NCI-H187 (cell line): ENCODE measurements at places on chromosomes 12 and 14.

DNA sequence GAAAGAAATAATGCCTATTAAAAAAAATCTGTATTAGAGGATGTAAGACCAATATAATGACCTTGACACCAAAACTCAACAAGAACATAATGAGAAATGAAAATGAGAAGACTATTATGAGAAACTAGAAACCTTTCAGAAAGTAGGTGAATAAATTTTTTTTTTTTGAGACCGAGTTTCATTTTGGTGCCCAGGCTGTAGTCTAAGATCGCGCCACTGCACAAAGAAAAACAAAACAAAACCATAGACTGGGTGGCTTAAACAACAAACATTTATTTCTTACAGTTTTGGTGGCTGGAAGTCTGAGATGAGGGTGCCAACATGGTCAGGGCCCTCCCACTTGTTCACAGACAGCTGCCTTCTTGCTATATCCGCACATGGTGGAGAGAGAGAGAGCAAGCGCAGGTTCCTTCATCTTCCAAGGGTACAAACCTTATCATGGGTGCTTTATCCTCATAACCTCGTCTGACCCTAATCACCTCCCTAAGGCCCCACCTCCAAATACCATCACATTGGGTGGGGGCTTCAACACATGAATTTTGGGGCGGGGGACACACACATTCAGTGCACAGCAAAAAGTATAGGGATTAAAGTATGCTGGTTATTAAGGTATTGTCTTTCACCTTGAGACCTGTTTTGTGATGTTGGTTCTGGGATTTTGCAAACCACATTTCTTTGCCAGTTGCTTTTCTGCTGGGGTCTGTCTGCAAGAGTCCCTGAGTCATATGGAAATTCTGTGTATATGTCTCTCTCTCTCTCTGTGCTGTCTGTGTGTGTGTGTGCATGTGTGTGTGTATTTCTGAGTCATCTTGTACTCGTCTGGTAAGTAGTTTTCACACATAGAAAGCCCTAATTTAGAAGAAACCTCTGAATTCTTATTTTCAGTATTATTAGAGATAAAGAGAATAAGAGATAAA is 26.2 kb downstream of the ZCRB1 start:
- no peak for DNase-seq

GRCh38 chr12:118495296-118495695 is 118.9 kb downstream of the SUDS3 start:
- DNase-seq: no peak

DNA sequence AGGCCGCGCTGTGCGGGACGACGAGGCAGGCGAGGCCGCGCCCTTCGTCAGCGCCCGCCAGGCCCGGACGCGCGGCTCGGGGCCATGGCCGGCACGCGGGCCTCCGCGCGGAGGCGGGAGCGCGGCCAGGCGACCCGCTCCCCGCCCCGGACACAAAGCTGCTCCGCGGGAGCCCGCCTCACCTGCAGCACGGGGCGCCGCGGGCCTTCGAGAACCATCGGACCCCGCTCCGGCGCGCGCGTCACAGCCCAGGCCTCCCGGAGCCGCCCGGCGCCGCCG is 342 bp downstream of the DICER1 start:
- no peak for DNase-seq

- DNase-seq: no peak
Observed at GRCh38 chr12:24470050-24470449, 478.9 kb downstream of the BCAT1 start.

DNA sequence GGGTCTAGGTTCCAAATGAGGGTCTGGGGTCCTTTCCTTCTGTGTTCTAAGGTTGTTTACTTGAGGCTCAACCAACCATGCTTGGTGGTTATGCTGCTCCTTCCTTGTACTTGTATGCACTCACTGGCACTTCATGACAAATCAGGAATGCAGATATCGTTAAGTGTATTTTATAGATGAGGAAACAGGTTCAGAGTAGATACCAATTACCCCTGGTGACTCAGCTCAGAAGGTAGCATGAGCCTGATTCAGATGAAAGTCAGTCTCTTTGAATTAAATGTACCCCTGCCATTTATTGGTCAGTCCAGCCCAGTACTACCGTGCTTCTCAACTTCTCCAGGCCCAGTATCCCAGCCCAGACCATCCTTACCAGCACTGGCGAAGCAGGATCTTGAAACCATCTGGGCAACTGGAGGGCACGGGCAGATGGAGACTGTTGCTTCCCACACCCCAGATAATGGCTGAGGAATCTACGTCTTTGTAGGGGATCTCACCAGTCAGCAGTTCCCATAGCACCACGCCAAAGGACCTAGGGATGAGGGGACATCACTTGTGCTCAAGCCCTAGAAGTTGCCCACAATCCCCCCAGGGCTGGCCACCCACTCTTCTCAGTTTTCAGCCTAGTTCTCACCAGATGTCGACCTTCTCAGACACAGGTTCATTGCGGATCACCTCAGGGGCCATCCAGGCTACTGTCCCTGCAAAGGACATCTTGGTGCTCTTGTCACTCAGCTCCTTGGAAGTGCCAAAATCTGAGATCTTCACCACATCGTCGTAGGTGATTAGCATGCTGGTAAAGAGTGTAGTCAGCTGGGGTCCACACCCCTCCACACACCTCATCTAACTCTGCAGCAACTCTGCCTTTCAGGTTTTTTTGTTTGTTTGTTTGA is 14.3 kb downstream of the MAP3K12 start:
- no peak for DNase-seq

- DNase-seq: no peak
Observed at GRCh38 chr14:68871392-68871791, 78.5 kb upstream of the ZFP36L1 start.

DNA sequence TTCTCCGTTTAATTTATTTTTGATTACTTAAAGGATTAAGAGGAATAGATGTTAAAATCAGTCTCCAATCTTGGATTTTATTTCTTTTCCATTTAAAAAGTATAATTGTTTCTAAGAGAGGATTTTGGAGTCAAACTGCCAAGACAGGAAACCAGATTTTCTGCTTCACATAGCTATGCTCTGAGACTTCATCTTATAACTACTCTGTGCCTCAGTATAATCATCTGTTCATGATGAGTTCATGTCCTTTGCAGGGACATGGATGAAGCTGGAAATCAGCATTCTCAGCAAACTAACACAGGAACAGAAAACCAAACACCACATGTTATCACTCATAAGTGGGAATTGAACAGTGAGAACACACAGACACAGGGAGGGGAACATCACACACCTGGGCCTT is 9.0 kb upstream of the TAS2R31 start:
- DNase-seq: no peak

GRCh38 chr14:94748667-94749347 is 21.1 kb downstream of the GSC start:
- DNase-seq: peak; percentile 53

DNA sequence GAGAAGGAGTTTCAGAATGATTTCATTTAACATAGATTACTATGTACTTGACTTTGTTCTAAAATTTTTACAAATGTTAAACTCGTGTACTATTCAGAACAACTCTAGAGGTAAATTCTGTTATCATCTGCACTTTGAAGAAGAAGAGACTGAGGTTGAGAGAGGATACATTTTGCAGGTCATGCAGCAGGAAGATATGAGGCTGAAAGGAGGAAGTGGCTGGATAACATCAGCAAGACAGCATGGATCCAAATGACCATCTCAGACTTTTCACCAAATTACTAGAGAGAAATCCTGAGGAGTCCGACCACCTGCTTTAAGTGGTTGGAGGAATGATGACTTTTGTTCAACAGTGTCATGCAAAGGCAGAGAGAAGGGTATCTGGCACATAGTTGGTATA is 84.9 kb downstream of the ASCL4 start:
- DNase-seq: no peak

DNA sequence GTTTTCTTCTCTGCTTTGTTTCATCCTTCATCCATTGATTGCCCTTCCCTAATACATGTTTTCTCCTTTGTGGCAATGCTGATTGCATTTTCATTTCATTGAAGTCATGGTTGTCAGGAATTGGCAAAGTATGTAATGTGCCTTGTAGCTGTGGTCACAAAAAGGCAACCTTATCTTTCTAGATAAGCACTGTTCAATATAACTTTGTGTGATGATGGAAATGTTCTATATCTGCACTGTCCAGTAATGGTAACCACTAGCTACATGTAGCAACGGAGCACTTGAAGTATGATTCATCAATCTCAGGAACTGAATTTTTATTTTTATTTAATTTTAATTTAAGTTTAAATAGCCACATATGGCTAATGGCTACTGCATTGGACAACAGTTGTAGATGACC is 79.8 kb downstream of the PCNX1 start:
- DNase-seq: no peak

DNA sequence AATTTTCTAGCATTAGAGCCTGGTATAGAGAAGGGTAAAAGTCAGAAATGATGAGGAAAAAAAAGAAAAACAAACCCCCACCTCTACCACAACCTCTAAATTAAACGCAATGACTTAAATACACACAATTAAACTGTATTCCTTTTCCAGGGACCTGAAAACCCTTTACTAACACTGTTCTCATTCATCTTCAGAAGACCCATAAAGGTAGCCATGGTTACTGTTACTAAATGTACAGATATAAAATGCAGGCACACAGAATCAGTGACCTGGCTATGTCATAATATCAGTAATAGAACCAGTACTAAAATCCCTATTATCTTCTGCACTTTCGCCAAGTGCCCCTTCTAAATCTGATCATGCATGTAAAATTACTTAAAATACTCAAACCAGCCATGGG is 1.4 kb downstream of the ACIN1 start:
- DNase-seq: no peak

DNA sequence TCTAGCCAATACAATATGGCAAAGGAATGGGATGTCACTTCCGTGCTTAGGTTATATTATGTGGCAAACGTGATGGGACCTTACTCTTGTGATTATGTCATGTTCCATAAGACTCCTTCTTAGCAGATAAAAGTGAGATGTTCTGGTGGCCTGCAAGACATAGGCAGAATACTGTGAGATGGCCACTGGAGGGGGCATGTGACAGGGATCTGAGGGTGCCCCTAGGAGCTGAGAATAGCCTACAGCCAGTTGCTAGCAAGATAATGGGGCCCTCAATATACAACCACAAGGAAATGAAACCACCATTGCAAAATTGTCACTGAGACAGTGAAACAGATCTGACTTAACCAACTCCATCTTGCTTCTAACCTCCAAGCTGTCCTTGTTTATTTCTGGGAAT is 151.4 kb upstream of the SSTR1 start:
- DNase-seq: no peak

GRCh38 chr12:71315328-71315985 is 124.1 kb upstream of the LGR5 start:
- no peak for DNase-seq

DNA sequence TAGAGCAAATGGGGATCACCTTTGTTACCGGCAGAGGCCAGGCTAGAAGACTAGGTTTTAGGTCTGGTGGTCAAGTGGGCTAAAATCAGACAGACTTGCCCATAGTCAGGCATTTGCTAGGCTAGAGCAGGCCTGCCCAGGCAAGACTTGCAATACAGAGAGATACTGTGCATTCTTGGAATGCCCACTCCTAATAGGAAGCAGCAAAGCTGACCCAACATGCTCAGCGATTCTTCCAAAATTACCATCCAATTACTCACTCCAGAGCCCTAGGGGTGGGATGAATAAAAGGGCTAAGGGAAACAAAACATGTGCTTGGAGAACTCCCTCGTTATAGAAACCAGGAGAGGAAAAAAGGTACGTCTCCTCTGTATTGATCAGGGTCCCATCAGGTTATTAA is 187.8 kb upstream of the AMIGO2 start:
- DNase-seq: no peak

DNA sequence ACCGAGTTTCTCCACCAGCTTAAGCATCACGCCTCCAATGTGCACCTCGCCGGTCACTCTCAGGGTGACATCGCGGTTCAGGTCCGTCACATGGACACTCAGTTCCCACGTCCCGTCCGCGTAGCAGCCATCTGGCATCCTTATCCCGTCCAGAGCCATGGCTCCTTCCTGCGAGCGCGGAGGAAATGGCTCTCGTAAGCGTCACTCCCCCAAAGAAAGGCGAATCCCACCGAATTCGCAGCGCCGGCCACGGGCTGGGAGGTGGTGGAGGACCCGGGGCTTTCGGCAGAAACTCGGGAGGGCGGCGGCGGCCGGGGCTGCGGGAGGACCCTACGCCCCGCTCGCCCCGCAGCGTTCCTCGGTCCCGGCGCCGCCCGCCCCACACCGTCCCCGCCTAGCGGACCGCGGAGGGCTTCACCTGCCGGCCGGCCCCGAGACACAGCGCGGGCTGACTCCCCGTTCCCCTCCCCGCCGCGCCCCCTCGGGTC is 396 bp downstream of the FERMT2 start:
- DNase-seq: peak; percentile 38

- DNase-seq: no peak
Observed at GRCh38 chr12:46460682-46461210, 88.2 kb upstream of the SLC38A2 start.

GRCh38 chr12:114167431-114167830 is 201.3 kb upstream of the RBM19 start:
- DNase-seq: no peak

DNA sequence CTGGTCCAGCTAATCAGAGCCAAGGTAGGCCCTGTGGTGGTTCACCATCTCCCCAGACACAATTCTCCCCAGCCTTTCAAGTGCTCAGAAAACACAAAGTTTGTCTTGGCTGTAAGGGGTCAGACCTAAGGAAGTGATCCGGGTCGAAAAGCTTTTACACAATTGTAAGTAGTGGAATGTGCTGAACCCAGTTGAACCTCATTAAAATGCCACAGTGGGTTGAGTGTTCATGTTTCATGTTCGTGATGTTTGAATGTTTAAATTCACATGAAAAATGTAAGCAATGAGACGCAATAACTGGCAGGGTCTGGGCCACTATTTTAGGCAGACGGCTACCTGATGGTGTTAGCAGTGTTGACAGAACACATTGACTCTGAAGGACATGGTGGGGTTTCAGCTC is 60.9 kb upstream of the JDP2 start:
- DNase-seq: no peak

GRCh38 chr12:89357297-89357730 is 5.0 kb upstream of the DUSP6 start:
- DNase-seq: no peak

DNA sequence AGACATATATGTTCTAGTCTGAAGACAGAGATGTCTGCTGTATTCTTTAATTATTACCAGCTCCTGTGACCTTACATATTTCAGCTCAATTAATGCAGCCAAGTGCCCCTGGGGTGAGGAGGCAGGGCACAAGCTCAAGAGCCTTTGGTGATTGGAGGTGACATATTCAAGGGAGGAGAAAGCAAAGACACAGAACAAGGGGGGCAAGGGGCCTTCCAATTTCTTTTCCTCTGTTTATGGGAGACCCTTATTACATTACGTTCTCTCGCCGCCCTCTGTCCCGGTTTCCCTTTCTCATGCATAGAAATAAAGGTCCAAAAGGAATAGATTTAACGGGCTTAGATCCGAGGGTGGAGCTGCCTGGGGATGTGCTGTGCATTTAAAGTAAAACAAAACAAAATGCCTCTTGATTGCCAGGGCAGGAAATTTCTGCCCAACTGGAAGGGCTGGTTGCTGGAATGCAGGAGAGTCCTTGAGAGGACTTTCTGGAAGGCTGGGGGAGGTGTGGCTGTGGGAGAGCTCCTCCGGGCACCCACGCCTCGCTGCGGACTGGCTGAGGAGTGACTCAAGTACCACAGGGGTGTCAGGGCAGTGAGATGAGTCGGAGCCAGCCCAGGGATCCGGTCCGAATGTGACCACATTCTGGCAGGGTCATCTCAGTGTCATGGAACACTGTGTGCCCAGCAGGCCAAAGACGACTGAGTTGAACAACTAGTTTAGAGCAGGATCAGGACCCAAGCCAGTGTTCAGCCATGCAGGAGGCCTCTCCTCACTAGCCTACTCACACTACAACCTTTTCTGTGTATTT is 32.1 kb upstream of the GSG1 start:
- DNase-seq: no peak
